ENCODE measurements at places on chromosomes 5 and 9.

- no peak for DNase-seq
Observed at GRCh38 chr9:114500697-114501292, 4.5 kb downstream of the WHRN start.

DNA sequence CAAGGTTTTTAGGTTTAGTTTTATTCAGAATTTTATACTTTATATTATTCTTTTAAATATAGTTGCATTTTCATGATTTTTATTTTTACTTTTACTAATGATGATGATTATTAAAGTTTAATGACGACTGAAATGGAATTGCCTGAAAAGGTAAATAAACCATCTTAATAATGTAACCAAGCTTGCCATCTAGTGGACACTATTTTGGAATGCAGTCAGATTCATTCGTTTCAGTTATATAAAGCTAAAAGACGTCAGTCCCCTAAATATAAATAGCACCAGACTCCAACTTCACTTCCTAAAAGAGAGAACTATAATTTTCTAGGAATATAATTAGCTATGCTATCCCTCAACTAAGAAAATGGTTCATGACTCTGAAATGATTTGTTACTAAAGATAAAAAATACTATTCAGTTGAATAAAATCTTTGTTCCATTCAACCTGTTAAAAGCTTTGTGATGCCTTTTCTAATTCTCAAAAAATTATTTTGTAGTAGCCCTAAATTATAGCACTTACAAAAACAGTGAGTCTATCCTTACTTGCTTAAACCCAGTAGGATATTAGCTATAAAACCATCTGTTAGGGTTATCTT lies 19.9 kb downstream of the ABITRAM start:
- DNase-seq = peak; percentile 10

DNA sequence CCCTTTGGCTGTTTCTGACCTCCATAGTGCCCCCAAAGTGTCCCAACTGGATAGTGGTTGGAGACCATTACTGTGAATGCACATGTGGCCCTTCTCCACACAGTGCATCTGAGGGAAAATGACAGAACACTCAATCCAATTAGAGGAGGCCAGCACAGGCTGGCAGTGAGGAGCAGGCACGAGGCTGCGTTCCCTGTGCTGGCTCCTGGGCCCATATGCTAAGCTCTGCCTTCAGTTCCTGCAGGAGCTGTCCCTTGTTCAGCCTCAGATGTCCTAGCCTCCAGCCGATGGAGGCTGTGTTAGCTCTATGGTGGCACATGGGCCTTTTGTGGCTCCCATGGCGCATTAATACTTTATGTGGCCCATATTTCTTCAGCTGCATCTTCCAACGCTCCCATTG lies 35.8 kb downstream of the ALG2 start:
- DNase-seq = no peak

DNA sequence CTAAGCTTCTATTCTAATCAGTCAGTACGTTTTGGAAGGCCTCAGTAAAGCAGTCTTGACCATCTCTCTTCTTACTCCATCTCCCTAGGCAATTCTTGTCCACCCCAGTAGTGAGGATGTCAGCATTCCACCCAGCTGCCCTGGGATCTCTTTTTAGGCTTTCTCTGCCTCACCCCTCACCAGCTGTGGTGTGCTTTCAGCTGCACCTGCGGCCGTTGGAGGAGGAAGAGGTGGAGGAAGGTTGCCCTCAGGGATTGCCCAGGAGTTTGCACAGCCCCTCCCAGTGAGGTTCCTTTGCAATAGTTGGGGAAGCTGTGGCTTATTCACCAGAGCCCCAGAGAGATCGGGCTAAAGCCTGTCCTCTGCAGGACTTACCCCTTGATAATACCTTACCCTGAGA lies 615.8 kb downstream of the BNC2 start:
- DNase-seq = no peak

GRCh38 chr9:129471201-129472019 lies 149.5 kb downstream of the C9orf50 start:
- no peak for DNase-seq

DNA sequence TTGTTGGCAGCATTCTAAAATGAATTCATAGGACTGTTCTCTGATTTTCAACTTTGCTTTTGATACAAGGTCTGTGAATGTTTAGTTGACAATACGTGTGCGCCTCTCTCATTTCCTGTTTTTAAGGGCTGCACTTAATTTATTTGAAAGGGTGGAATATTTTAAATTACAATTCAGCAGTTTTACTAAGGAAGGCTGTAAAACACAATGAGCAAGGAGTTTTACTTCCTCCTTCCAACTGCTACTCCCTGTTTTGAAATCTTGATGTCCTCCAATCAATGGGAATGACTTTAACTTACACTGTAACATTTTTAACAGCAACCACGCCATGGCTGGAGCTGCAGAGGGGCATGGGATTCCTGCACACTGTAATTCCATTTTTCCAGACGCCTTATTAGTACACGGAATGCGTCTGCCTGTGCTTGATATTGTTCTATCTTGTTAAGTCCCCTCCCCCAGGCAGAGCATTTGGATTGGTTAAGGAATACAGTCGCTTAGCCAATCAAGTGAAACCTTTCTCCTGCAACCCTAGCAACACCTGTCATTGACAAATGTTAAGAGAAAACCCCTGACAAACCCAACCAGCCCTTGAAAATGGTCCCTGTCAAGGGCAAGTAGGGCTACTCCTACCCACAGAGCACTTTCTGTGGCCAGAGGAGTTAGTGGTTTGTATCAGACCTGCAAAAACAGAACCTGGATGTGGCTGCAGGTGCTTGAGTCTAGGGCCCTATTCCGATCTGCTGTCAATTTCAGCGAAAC lies 12.5 kb upstream of the ZSWIM6 start:
- DNase-seq = no peak

DNA sequence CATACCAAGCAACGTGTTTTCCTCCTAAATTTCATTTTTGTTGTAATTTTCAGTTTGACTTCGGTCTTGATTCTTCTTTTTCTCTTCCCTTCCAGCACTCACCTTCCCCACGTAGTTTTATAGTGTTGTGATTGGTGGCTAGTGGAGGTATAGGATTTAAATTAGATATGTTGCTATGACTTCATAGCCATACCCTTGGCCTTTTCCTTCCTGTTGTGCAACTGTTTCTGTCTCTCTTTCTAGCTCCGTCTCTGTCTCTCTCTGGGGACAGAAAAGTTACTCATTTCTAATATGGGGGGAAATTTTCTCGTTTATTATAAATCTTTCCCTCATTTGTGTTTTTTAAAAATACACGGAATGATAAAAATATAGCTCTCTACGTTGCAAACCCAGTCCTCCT lies 20.6 kb upstream of the C5orf24 start:
- no peak for DNase-seq

- no peak for DNase-seq
Observed at GRCh38 chr5:57696389-57696769, 213.8 kb upstream of the ACTBL2 start.

- DNase-seq = no peak
Observed at GRCh38 chr5:43422143-43422542, 10.0 kb upstream of the CCL28 start.

GRCh38 chr9:132003319-132003704 lies 76.4 kb downstream of the MED27 start:
- DNase-seq = no peak

- DNase-seq = no peak
Observed at GRCh38 chr9:136230365-136230764, 15.2 kb downstream of the QSOX2 start.

- DNase-seq = no peak
Observed at GRCh38 chr5:101605700-101606099, 690.4 kb downstream of the SLCO4C1 start.

GRCh38 chr5:4802044-4802443 lies 338.1 kb upstream of the ADAMTS16 start:
- no peak for DNase-seq

GRCh38 chr9:5264219-5264595 lies 33.0 kb downstream of the INSL4 start:
- no peak for DNase-seq

DNA sequence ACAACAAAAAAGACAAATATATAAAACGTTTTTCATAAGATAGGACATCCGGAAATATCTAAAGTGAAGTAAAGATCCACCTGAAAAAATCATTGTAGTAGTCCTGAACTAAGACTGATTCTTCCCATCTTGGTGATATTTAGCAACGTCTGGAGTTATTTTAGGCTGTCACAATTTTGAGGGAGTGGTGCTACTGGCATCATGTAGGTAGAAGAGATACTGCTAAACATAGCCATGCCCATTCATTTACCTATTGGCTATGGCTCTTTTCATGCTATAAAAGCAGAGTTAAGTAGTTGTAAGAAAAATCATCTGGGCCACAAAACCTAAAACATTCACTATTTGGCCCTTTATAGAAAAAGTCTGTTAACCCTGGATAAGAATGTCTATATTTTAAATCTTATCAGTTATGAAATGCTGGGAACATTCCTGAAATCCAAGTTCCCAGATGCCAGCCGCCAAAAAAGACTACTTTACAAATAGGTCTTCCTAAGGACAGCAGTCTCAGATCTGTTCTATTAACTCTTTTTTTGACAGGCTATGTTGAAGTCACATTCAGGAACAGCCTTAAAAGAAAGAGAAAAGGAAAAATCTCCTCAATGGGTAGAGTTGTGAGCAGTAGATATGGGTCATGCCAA lies 27.0 kb downstream of the RAPGEF6 start:
- no peak for DNase-seq

- DNase-seq = no peak
Observed at GRCh38 chr9:19648672-19649071, 140.2 kb downstream of the SLC24A2 start.

- DNase-seq = no peak
Observed at GRCh38 chr9:90546200-90546599, 96.4 kb downstream of the DIRAS2 start.

- DNase-seq = no peak
Observed at GRCh38 chr5:5122776-5123175, 17.4 kb upstream of the ADAMTS16 start.

DNA sequence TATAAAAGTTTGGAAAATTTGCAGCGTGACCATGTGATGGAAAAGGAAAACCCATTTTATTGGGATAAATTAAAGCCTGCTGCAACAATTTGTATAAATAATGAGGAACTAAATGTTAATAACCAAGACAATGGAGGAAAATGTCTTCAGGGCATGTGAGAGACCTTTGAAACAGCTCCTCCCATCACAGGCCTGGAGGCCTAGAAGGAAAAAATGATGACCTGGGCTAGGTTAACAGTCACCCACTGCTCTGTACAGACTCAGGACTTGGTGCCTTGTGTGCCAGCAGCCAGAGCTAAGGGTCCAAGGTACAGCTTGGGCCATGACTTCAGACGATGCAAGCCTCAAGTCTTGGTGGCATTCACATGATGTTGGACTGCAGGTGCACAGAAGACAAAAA lies 22.0 kb upstream of the UGT3A1 start:
- no peak for DNase-seq

DNA sequence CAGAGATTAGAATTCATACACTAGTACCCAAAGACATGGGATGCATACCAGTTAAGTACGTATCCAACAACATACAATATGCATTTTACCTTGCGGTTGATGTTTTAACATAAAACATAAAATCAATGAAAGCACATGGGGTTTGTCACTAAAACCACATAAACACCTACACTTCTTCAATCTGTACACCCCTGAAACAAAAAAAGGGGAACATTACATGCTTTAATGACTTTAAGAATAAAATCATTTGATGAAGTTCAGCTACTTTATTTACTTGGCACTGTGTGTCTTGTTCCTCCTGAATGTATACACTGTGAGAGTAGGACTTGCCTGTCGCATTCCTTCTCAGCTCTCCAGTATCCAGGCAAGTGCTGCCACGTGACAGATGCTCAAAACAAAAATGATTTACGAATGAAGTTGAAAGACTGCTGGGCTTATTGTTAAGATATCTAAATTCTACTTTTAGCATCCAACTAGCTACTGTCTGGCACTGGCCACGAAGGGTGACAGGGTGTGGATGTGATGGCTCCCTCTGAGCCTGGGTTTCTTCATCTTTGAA lies 21.0 kb downstream of the TNFSF15 start:
- DNase-seq = no peak

DNA sequence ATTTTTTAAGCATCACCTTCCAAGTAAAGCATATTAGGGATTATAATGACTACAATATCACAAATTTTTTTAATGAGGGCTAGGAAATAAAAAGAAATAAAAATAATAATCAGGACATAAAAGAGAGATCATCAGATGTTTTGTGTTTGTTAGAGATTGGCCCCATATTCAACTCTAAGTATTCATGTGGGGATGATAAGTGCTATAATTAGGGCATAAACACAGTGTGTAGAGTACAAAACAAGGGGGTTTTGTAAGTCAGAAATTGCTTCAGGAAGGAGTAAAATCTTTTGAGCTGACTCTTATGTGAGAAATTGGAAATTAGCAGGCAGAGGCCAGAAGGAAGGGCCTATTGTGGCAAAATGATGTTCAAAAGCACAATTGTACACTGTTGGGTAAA lies 127.3 kb downstream of the STARD4 start:
- no peak for DNase-seq

DNA sequence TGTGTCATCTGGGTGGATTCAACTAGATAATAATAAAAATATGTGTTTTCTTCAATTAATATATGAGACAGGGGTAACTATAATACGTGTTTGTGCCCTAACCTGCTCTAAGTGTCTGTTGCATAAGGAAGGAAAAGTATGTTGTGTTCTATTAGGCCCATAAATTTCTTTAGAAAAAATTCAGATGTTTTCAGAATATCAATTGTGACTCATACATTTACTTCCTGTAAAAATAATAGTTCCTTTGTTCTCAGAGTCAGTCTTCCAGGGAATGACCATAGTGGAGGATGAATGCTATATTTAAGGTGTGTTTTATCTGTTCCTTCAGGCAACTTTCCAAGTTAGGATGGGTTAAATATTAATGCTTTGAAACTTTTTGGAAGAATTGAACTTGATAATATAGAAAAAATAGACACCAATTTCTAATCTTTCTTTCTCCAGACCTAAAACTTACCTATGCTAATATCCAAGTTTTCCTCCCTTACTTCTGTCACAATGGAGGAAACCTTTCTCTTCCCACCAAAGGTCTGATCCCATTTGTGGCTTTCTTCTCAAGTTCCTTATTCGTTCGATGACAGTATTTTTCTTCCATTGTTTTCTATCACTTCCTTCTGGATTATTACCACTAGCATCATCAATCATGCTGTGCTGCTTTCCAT lies 49.9 kb downstream of the ISL1 start:
- DNase-seq = no peak

GRCh38 chr5:145111420-145111819 lies 723.7 kb downstream of the PRELID2 start:
- no peak for DNase-seq

- DNase-seq = no peak
Observed at GRCh38 chr9:121711281-121711680, 59.8 kb downstream of the DAB2IP start.

DNA sequence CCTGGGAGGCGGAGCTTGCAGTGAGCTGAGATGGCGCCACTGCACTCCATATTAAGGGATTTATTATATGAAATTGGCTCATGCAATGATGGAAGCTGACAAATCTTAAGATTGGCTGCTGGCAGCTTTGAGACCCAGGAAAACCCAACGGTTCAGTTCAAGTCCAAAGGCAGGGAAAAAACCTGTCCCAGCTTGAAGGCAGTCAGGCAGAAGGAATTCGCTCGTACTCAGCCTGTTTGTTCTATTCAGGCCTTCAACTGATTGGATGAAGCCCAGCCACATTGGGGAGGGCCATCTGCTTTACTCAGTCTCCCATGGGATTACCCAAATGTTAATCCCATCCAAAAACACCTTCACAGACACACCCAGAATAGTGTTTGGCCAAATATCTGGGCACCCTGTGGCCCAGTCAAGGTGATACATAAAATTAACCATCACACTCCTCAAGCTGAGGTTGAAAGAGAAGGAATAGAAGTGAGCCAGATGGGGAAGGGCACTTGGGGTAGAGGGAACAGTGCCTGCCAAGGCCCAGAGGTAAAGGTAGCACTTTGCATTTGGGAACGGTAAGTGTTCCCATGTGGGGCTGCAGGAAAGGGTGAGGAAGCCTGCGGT lies 8.5 kb upstream of the ORM1 start:
- DNase-seq = no peak

- no peak for DNase-seq
Observed at GRCh38 chr5:150615141-150615699, 25.2 kb upstream of the SYNPO start.

All from stimulated activated naive CD4-positive, alpha-beta T cell (primary cell).